ENCODE measurements at places on chromosomes 6 and 20.

GRCh38 chr6:135084916-135085269 lies 30.3 kb upstream of the HBS1L start:
- DNase-seq, result no peak

DNA sequence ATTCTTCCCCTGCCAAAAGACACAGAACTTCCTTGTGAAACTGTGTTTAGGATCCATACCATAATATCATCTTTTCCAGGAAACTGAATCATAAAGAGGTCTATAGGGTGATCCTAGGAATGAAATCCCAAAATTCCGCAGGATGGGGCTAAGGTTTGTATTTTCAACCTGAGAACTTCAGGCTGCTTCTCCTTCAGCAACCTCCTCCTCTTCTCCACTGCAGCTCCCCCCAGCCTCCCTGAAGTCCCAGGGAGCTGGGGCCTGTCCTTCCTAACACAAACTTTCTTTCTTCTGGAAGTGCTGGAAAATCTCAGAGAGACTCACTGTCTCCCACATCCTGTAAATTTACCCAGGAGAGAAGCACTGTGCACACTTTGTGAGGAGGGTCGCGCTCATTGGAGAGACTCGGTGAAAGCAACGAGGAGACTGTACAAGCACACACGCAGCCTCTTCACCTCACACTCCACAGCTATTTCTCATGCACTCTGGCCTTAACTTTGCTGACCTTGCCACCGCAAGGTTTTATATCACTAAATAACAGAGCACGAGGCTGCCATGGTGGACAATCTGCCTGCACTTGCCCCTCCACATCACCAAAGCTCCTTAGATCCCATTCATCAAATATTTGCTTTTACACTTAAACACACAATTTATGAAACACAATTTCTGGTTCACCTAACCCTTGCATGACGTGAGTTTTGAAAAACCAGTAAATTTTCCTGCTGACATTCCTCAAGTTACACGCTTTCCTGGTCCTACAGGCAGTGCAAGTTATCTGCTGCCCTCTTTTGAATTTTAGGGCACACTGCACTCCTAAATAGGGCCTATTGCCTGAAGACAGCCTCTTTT lies 14.3 kb downstream of the ID4 start:
- no peak for DNase-seq

DNA sequence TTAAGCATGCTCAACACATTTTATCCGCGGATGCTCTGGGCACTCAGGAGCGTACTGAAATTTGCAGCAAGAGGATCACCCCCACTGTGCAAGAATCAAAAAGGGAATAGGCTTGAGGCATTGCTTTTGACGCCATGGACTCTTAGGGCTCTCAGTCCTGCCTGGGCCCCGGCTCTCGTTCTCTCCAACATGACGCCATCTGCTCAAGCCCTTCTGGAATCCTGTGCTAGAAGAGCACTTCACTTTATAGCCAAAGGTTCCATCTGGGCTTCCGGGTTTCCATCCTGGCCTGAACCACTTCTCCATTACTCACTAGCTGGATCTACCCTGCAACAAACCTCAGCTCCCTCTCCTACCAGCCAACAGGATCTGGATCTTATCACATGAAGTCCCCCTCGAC lies 105.3 kb downstream of the FOXF2 start:
- DNase-seq, result no peak

- DNase-seq, result no peak
These were observed 28.4 kb upstream of the OR2J2 start for GRCh38 chr6:29142309-29142708.

- DNase-seq, result no peak
These were observed 318.9 kb downstream of the HDGFL1 start for GRCh38 chr6:22888163-22888752.

GRCh38 chr20:25223179-25223661 lies 24.7 kb upstream of the PYGB start:
- no peak for DNase-seq

DNA sequence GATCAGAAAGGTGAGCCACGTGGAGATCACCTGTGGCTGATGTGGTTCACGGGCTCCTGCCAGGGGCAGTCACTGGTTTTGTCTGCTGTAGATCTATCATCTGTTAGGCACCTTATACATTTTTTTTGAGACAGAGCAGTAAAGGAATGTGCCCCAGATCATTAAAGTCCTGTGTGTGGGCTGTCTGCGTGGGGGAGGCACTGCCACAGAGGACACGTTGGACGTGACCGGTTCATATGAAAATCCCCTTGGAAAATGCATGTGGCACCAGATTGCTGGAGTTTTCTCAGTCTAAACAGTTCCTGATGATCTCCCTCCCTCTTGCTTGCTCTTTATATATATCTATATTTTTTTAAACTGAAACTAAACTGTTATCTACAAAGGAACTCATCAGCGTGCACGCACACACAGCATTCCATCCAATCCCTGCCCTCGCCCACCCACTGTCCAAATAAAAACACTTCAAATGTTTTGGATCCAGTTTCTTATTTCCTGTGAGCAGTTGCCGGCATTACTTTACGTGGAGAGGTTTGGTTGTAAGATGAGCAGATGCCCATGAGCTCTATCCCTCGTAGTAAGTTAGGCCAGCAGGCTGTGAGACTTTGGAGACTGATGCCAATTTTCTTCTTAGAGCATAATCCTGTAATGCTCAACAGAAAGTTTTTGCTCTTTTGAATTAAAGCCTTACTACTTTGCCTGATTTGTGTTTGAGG lies 161.6 kb upstream of the EXOC2 start:
- DNase-seq, result no peak

DNA sequence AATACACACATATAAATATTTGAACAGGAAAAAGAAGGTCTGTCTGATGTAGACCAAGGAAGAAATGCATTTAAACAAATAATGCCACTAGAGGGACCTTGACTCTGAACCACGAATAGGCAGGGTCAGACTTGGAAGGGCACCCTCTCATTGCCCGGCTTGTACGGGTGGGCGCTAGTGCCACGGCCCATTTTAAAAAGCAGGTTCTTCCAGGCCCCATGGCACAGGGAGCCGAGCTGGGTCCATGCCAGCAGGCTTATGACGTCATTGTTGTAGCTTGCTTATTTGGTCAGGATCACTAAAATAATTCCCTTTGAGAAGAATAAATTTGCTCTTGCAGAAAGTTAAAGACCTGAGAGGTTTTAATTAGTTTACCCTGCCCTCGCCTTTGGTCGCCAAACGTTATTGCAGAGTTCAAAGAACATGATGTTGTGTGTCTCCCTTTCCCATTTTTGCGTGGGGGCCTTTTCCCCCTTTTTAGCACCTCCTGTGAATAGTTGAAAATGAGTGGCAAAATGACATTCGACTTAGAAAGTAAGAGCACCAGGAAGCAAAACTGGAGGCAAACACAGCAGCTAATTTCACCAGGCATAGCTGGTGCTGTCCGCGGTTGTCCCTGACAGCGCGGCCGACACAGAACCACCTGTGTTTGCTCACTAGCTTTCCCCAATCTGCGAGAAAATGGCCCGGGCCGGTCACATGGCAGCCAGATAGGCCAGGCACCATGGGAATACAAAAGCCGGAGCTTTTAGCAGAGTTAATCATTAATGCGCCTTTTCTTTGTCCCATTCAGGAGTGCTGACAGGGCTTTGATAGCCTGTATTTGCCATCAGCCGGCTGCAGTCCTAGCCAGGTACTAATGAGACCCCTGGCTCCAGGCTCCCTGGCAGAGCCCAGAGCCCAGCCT lies 93.8 kb downstream of the FOXA2 start:
- no peak for DNase-seq

Data from stimulated activated CD4-positive, alpha-beta T cell treated with anti-CD3 and anti-CD28 coated beads, Interleukin-15, amount 100 ng/mL, for 1 hour (primary cell).